ENCODE measurements at places on chromosomes 6 and 20.
A peak's percentile ranks its signal among the peaks of the same experiment; 100 is the strongest.

DNA sequence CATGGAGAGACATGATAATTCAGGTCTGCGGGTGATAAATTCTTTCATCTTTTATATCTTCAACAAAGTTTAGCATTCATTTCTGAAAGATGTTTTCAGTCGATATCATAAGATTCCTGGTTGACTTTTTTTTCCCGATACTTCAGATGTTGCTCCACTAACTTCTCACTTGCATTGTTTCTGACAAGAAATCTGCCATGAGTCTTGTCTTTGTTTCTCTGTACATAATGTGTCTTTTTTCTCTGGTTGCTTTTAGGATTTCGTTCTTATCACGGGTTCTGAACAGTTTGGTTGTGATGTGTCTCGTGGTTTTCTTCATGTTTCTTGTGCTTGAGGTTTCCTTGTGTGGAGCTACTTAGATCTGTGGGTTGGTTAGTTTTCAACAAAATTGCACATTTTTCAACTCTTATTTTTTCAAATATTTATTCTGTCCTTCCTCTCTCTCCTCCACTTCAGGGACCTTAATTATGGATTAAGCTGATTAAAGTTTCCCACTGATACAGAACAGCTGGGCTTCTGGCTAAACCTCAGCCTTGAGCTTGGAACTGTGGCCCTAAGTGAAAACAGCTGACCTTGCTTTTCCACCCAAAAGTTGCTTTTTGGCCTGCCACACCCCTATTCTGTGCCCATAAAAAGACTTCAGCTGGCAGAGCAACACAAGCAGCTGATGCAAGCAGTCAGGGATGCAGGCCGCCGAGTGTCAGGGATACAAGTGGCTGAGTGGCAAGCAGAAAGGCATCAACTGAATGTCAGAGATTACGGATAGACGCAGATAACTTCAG lies 97.9 kb upstream of the SNX9 start:
- no peak for DNase-seq

DNA sequence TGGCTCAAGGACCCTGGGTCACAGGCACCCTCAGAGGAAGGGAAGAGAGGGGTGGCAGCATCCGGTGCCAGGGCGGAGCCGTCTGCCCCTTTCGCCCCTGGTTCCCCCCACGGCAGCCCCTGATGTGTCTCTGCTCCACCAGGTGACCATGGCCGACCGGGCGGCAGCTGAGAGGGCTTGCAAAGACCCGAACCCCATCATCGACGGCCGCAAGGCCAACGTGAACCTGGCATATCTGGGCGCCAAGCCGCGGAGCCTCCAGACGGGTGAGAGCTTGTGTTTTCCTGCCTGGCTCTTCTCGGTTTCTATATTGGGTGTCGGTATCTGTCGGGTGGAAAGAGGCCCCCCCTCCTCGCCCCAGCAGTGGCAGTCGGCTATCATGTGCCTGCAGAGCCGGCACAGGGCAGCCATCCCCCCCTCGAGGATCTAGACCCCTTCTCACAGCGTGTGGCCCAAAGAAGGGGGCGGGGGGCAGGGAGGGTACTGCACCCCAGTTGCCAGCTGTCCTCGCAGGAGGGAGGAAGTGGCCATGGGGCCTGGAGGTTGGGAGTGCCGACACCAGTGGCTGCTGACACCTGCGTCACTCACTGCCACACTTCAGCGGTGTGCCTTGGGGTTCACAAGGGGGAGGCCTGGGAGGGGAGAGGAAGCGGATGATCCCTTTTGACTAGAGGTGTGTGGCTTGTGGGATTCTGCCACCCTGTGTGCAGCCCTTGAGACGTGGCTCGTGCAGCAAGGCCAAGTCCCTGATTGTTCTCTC lies 1.5 kb downstream of the RBM38 start:
- DNase-seq = no peak

DNA sequence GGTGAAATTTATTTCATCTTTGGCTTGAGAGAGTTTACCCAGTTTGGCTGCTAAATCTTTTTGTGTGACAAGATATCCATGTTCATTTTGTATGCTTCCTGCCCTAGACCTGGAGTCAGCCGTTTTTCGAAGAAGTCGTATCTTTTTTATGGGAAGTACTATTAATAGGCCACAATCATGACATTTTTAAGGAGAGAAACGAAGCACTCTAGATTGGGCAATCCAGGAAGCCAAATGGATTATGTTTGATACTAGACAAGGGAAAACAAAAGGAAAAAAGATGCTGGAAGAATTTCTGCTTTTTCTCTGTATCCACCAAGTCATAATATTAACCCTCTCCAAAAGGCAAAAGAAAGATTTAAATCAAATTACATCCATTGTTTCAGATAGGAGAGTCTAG lies 214.6 kb downstream of the HDGFL1 start:
- no peak for DNase-seq

GRCh38 chr6:167399599-167399998 lies 74.7 kb downstream of the TTLL2 start:
- no peak for DNase-seq

DNA sequence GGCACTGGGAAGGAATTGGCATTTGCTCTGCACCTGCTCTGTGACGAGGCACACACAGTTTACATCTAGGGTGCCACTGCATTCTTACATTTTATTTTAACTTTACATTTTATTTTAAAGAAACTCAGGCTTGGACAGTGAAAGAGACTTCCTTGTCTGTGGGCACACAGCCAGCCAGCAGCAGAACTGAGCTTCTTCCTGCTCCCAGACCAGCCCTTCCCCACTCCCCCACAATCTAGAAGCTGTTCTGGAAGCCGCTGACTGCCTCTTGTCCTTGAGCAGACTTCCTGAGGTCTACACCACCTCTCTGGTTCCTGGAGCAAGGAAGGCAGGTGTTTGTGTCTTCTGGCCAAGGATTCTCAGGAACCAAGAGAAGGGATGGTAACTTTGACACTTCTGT lies 27.9 kb upstream of the CD93 start:
- no peak for DNase-seq

- no peak for DNase-seq
These were observed 227.1 kb downstream of the RFPL4B start for GRCh38 chr6:112574190-112574589.

GRCh38 chr6:45500924-45501816 lies 123.4 kb upstream of the SUPT3H start:
- no peak for DNase-seq

DNA sequence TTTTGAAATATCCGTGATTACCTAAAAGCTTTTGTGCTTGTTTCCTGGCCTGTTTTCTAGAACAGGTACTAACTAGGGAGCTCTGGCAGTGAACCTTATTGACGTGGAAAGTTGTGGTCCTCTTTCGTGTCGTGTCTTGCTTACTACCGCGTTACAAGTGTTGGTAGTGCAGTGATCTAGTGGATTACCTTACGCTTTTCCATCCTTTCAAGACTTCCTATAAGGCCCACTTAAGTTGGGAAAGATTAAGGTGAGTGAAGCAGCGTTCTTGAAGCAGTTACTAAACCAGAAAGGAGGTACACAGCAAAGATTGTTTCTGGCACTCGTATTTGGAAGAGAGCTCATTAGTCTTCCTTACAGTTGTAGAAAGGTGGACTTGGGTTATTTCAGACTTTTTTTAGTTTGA lies 1.9 kb downstream of the PNRC1 start:
- no peak for DNase-seq

- no peak for DNase-seq
These were observed 24.0 kb downstream of the SLC13A3 start for GRCh38 chr20:46627234-46627633.

DNA sequence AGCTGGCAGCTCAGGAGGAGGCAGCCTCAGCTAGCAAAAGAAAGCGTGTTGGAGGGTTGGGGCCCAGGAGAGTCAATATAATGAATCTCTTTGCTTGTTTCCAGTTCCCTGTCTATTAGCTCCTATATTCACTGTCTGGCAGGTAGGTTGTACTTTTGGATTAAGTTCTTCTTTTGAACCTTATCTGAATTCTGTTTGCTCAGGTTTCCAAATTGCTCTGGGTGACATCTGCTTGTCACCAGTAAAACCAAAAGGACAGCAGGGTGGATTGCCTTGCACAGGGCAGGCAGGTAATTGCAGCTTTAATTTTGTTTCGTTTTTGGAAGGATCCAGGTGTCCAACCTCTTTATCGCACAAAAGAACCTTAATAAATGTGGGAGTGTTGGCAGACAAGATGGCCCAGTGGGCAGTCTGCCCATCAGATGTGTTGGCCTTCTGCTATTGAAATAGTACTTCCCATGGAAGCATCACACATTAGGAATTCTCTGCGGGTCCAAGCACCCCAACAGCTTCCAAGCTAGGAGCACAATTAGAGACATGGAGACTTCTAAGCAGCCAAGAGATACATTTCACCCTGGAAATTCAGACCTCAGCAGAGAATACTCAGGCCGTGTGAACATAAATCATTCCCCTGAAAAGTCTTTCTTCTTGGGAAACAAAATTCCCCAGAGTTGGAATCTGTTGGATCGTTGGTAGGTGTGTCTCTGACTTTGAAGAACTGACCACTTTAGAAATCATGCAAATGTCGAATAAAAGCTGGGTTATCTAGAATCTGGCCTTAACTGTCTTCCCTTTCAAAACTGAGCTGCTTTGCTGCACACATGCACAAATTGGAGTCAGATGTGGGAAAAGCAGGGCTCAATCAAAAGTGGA lies 286.9 kb upstream of the BMP2 start:
- DNase-seq = no peak

DNA sequence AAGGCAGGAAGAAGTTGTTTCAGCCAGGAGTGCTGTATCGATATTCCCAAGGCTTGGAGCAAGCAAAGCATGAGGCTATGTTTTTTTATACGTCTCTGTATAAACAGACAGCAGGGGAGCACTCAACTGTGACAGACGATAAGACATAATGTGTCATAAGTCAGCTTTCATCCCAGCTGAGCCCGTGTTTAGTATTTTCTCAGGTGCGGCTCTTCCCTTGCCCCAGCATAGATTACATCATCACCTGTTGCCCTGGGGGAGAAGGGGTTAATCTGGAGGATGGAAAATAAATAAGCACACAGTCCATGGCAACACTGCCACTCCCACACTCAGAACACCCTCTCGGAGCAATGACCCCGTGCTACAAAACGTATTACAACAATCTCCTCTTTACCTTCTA lies 22.1 kb upstream of the KCNK5 start:
- DNase-seq = no peak

DNA sequence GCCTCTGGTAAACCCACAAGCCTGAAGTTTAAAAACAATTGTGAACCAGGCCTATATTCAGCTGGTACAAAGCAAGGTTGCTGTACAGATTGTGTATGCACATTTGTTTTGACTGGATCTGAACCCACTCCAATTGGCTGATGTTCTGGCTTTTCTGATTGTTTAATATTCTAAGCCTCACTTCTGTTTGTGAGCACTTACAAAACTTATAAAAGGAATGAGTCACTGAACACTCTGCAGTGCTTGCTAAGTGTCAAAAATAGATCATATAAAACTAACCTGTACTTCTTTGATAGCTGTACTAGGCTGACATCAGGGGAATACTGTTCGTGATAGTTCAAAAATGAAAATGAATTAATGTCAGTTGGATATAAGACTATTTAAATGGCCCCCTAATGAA lies 12.1 kb downstream of the COL21A1 start:
- DNase-seq = no peak

GRCh38 chr6:162337412-162337811 lies 390.2 kb downstream of the PRKN start:
- DNase-seq = no peak

GRCh38 chr6:53309059-53309900 lies 39.5 kb downstream of the ELOVL5 start:
- DNase-seq = peak; percentile 65

DNA sequence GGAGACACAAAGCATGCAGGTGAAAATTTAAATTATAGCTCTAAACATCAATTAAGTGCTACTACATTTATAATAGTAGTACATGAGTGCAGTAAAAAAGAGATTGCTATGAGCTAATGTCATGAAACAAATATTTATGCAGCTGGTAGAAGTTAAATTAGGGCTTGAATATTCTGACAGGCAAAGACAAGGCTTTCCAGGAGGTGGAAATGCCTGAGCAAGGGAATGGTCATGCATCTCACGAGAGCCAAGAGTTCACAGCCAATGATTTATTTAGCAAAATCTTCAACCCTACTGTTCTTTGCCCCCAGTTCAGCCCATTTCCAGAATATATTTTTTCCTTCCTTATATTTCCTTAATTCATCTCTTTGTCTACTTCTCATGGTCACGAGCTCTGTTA lies 128.9 kb downstream of the HIVEP2 start:
- no peak for DNase-seq

DNA sequence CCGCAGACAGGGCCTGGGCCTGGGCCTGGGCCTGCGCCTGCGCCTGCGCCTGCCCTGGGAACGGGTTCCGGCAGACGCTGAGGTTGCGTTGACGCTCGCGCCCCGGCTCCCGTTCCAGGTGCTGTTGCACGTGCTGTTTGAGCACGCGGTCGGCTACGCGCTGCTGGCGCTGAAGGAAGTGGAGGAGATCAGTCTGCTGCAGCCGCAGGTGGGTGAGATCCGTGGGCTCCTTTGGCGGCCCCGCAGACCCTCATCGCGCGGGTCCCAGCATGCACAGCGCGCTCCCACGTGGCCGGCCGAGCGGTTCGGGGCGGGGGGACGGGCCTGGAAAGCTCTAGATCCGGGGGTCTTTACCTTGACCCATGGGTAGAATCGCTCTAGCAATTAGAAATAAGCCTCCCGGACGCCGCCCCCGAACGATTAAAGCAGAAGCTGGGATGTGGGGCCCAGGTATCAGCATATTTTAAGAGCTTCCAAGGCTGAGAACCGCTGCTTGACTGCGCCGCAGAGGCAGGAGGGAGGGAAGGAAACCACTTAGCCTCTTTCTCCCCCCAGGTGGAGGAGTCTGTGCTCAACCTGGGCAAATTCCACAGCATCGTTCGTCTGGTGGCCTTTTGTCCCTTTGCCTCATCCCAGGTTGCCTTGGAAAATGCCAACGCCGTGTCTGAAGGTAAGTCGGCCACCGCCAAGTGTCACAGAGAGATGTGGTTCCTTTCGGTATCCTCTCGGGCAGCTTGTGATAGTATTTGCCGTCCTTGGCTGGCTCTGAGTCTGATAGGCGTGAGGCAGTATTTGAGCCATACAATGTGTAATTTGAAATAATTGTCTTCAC lies 508 bp downstream of the NOP56 start:
- DNase-seq = no peak

- DNase-seq = no peak
These were observed 385.5 kb downstream of the HDGFL1 start for GRCh38 chr6:22954749-22955385.

DNA sequence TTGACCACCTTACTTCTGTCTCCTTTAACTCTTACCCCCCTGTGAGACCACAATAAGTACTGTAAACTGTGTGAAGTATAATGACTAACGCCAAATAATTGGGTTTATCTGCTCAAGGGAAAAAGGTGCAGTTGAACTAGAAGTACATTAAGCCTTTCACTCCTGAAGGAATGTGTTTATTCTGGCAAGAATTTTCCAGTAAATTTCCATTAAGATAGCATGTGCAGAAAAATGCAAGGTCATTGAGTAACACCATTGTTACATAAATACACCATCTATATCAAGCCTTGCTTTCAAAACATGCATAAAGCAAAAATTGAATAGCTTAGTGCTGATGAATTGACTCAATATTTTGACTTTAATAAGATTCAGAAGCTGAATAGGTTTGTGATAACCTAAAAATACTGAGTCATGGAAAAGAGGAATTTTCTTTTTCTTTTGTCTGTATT lies 65.4 kb downstream of the ARHGAP18 start:
- DNase-seq = peak; percentile 53
